ENCODE measurements at places on chromosomes 12 and 14.

- DNase-seq, result no peak
Measured at GRCh38 chr14:44170556-44170955, 336.5 kb downstream of the FSCB start.

DNA sequence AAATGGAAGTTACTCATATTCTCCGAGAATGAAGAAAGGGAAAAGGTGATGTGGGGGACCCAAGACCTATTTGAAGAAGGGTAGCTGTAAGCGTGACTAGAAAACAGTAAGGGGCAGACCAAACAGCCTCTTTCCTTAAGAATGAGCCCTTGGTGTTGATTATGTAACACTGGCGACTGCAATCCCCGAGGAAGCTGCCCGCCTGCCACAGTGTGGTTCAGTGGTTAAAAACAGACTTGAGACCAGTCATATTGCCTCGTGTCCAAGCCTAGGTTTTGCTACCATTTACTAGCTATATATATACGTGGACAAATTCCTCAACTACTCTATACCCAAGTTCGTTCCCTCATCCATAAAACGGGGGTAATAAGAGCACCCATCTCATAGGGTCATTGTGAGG, 49.1 kb downstream of the SSPN start:
- DNase-seq, result no peak

GRCh38 chr12:76646366-76646765, 86.8 kb upstream of the OSBPL8 start:
- DNase-seq, result no peak

DNA sequence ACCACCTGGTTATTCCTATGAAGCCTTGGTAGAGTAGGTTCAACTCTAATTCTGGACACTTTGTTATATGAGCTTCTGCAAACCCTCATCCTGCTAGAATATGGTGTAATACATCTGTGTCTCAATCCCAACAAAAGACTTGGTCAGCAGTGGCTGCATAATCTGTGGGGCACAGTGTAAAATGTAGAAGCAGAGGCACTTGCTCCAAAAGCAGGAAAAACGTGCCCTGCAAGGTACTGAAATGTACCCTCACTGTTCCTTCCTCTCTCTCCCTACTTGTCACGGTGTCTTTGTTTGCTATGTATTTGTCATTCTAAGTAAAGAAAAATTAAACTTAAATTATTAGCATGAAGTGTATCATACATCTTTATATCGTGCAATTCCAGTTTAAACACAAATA, 267.9 kb downstream of the BCL11B start:
- DNase-seq, result no peak

GRCh38 chr12:130501821-130502220, 164.1 kb downstream of the PIWIL1 start:
- no peak for DNase-seq

DNA sequence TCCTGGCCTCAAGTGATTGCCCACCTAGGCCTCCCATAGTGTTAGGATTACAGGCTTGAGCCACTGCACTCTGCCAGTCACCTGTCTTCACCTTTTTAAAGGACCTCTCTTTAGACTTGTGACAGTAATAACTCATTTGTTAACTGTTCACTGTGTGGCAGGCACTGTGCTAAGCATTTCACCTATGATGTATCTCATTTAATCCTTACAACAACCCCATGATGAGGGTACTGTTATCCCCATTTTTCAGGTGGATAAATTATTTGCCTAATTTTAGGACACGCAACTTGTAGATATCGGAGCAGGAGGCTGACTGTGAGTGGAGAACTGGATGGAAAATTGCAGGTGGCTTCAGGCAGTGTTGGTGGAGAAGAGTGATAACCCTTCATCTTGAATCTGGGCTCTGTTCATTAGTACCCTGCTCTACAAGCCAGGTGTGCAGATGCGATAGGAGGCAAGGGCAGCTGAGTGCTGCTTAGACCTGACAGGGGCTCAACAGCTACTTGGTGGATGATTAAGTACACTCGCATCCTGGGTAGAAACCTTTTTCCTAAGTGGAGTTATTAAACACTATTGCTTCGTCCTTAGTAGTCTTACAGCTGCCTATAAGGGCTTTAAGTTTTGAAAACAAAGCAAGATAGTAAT, 2.7 kb downstream of the TCTN1 start:
- DNase-seq, result no peak

DNA sequence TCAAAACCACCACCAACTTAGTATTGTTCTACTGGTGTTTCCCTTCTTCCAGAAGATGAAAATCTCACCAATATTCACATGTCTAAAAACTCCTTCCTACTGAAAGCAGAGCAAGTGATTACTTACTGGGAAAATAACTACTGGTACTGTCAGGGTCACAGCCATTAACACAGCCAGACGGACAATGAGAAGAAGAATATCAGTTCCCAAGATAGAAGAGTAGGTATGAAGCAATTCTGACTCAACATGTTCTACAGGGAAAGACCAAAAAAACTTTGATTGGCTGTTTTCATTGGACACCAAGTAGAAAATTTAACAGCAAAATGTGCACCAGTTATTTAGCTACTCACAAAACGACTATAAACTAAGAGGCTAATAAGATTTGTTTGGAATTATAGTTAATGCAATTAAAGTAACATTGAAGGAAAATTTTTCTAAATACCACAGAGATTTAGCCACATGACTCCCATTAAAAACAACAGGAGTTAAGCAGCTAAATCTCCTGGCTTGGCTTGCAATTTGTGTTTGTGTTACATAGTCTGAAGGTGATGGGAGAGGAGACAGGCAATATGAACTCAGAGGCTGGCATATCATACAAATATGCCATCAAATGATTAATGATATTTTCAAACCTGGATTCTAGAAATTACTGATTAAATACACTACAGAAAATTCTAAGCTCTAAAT, 9.5 kb downstream of the SLC38A2 start:
- no peak for DNase-seq

GRCh38 chr12:57793920-57794319, 11.3 kb downstream of the TSFM start:
- no peak for DNase-seq

DNA sequence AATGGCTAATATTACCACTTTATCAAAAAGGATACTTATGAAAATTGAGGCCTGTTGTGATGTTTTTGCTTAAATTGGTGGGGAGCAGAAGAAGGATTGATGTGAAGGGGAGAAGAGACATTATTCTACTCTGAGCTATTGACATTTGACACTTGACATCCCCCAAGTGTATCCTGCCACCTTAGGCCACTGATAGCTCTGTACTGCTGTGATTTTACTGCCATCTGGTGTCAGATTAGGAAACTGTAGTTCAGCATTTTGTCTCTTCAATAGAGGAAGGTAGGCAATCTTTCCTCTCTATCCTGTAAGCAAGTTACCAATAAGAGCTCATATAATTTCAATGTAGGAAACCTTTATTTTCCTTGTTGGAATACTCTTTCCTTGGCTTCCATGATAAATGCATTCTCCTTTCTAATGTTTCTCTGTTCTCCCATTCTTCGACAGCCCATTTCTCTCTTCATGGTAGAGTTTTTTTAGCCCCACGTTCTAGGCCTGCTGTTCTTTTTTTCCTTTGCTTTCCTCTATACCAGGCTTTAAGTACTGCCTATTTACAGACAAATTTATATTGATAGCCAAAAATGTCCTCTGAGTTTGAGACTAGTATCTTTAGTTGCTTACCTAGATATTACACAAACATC, 46.3 kb downstream of the PPHLN1 start:
- DNase-seq, result no peak

DNA sequence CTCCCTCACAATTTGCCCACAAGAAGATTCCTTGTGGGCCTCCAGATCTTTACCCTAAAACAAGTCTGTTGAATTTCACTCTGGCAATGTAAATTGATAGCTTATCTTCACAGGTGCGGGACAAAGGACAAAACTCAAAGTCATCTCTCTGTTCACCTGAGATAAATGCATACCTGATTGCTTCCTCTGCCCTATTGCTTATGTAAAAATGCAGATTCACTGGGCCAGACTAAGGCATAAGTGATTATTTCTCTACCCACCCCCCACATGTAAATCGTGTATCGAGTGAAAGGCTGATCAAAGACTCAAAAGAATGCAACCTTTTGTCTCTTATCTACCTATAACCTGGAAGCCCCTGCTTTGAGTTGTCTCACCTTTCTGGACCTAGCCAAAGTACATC, 316.8 kb downstream of the SSPN start:
- DNase-seq, result no peak

GRCh38 chr14:65465584-65465983, 53.1 kb downstream of the FUT8 start:
- DNase-seq, result no peak

DNA sequence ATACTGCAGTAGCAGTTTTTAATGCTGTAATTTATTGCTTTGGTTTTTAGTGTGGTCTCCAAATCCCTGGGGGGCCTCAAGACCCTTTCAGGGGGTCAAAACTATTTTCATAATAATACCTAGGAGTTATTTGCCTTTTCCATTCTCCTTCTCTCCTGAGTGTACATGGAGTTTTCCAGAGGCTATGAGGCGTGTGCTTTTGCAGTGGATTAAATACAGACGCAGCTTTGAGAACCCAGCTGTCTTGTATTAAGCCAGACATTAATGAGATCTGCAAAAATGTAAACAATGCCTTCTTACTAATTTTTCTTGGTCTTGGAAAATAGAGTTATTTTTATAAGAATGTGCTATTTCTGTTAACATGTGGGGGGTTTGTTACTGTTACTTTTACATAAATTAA, 68.6 kb downstream of the SLC25A47 start:
- no peak for DNase-seq

GRCh38 chr12:107564946-107565345, 120.7 kb upstream of the PWP1 start:
- DNase-seq, result no peak

DNA sequence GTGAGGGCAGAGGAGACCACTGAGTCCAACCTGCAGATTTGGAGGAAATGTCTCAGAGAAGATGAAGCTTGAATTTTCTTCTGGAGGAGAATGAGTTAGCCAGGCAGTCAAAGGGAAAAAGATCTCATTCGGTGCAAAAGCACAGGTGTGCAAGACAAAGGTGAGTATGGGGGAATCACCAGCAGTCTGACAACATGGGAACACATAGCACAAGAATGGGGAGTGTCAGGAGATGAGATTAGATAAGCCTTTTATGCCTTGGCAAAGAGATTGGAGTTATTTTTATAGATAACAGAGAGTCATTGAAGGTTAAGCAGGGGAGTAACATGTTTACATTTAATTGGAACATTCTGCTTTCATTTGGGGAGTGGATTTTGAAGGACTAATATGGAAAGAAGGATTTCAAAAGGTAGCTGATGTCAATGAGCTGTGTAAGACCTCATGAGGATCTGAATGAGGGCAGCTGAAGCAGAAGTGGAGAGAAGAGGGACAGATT, 171.3 kb upstream of the NTF3 start:
- DNase-seq, result no peak

Data from right forelimb (tissue), 1 donor.